ENCODE measurements at places on chromosomes 6 and 20. TPM values are rescaled to one million over a fixed set of nuclear protein-coding genes. Genes with fewer than 3 reads are reported as not detected.

The LHFPL5 gene
- not detected for total RNA-seq

The CASP8AP2 gene
- total RNA-seq: 38.8 TPM

The PPARD gene
- 18.0 TPM for total RNA-seq

The MEP1A gene
- not detected for total RNA-seq

The LY6G6D gene
- total RNA-seq: not detected

The RSPO3 gene
- total RNA-seq: not detected

The PRL gene
- not detected for total RNA-seq

The EYS gene
- total RNA-seq: not detected

The HS3ST5 gene
- not detected for total RNA-seq

The MCHR2 gene
- not detected for total RNA-seq

The SLC2A4RG gene
- total RNA-seq: 102 TPM

The GPX6 gene
- not detected for total RNA-seq

The HLA-DRB1 gene
- total RNA-seq: 74.8 TPM

The EPPIN gene
- not detected for total RNA-seq

The RIMS4 gene
- not detected for total RNA-seq

The SPEF1 gene
- total RNA-seq: 0.32 TPM

The ELOVL2 gene
- not detected for total RNA-seq

The CRISP2 gene
- total RNA-seq: not detected

The SMLR1 gene
- total RNA-seq: not detected

The OLIG3 gene
- not detected for total RNA-seq

The SRC gene
- 1.7 TPM for total RNA-seq

The TPBG gene
- not detected for total RNA-seq

The MYLK4 gene
- total RNA-seq: 0.36 TPM

The ELOVL4 gene
- 0.43 TPM for total RNA-seq

The TMEM200A gene
- total RNA-seq: 2.6 TPM

The OOEP gene
- 0.84 TPM for total RNA-seq

The JPH2 gene
- not detected for total RNA-seq

The NOX3 gene
- total RNA-seq: not detected

The UST gene
- total RNA-seq: 0.25 TPM

The TOMM6 gene
- total RNA-seq: 209 TPM

The SUMO4 gene
- 9.6 TPM for total RNA-seq

The MPC1 gene
- 32.7 TPM for total RNA-seq

The ANKRD66 gene
- total RNA-seq: not detected

The HSPA12B gene
- not detected for total RNA-seq

The POM121L2 gene
- total RNA-seq: not detected

The GPLD1 gene
- 0.18 TPM for total RNA-seq

The HLA-DMB gene
- total RNA-seq: 8.5 TPM

The SOBP gene
- 0.14 TPM for total RNA-seq

The SAMD5 gene
- not detected for total RNA-seq

The TGM2 gene
- 0.11 TPM for total RNA-seq

The TNF gene
- total RNA-seq: 45.8 TPM

The TOX2 gene
- total RNA-seq: 6.5 TPM

The TCF21 gene
- total RNA-seq: not detected

The CPXM1 gene
- total RNA-seq: 0.39 TPM

The RAET1L gene
- not detected for total RNA-seq

The RNF182 gene
- not detected for total RNA-seq

The TPD52L1 gene
- total RNA-seq: not detected

The AVP gene
- total RNA-seq: not detected

The EFCAB8 gene
- 0.50 TPM for total RNA-seq

The FAM162B gene
- total RNA-seq: not detected

The ATP6V1G2 gene
- 1.7 TPM for total RNA-seq

The KCNQ2 gene
- total RNA-seq: 0.05 TPM

The PI3 gene
- total RNA-seq: not detected

The GSTA2 gene
- not detected for total RNA-seq

The ULBP3 gene
- total RNA-seq: 0.98 TPM

The PHF20 gene
- total RNA-seq: 46.5 TPM

The HSP90AB1 gene
- total RNA-seq: 889 TPM

The XKR7 gene
- 0.05 TPM for total RNA-seq

The FOXP4 gene
- 5.0 TPM for total RNA-seq

The RIPPLY2 gene
- not detected for total RNA-seq
